CD4-positive, alpha-beta memory T cell (primary cell): ENCODE measurements at places on chromosomes 3 and 15. TPM values are rescaled to one million over a fixed set of nuclear protein-coding genes. Genes with fewer than 3 reads are reported as not detected.

Gene HYAL1
- 0.50 TPM for total RNA-seq

DNA sequence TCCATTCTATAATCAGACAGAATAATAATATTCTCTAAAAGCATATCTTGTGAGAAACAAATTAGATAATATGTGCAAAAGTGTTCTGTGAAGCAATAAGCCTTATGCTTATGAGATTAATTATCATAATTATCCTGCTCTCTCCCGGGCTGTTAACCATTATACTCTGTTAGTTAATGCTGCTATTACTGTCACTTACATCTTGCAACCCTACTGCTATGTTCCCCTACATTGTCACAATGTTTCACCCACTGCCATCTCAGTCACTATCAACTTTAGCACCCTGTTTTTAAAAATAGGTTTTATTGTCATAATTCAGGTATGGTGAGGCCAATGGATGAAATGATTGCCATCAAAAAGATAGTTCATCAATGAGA lies 15.2 kb upstream of the KLHL24 start:
- no peak for DNase-seq

DNA sequence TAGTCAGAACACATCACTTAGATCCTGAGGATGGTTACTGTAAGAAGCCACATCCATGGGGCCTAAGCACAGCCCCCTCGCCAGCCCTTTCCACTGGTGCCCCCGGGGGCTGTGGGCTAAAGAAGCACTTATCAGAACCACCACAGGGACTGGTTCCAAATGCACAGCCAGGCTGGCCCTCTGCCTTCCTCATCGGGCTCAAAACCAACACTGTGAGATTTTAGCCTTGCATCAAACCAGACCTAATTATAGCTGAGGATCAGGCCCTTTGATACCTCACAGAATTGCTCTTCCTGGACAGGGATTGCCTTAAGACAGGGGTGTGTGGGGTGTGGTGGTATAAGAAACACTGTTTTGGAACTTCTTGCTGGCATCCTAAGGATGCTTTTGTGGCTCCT lies 23.7 kb downstream of the SRPRB start:
- no peak for DNase-seq

Gene IP6K1
- 50.1 TPM for total RNA-seq

DNA sequence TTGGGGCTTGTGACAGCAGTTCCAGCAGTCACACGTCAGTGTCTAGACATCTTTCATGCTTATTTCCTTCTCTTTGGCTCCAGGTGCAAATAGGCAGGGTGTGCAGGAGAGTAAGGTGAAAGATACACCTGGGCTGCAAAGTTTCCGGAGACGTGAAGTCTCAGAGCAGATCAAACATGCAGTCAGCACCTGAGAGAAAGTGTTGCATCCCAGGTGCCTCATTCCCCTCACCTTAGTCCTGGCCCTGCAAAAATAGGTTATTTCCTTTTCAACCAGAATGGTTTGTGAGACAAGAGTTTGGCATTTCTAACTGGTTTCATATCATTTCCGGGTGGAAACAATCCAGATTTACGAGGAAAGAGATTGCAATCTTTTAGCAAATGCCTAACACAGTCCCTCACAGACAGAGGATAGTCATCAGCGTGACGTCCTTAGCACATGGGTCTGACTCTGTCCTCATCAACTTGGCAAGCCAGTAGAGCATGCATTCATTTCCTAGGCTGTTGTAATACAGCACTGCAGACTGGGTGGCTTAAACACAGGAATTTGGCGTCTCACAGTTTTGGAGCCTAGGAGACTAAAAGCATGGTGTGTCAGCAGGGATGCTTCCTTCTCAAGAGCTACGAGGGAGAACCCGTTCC lies 58.2 kb upstream of the ARRDC4 start:
- DNase-seq: no peak

- no peak for DNase-seq
Measured at GRCh38 chr3:14829811-14830210, 11.0 kb downstream of the FGD5 start.

DNA sequence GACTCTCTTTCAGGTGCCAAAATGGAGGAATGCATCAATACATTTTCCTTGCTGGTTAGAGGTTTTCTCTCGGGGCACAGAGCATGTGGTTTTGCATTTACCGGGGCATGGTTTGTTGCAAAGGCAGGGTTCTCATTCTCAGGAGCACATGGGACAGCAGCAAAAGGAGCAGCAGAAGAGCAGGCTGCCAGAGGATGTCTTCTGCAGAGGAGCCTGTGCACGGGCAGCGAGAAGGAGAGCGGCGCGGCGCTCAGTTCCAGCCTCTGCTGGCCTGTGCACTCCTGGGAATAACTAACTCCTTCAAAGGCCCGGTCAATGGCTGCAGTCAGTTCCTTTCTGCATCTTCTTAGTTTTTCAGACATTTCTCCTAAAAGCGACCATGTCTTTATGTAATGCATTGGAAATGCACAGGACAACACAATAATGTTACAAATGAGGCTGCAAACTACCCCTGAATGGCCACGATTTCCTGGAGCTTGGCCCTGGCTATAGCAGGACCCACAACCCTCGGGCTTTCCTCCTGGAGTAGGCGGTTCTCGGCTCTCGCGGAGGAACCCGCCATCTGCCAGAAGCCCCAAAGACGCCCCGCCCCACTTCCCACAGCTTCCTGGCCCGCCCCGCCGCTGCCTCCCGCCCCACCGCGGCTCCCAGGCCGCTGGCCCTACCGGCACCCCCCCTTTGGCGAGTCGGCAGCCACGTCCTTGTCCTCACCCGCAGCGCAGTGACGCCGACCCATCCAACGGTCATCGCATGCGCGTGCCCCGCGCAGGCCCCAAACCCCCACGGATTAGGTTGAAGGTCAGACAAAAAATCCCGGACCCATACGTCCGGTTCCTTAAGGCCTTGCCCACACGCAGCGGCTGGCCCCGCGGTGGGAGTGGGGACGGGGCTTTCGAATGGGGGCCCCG lies at the start of gene C3orf62:
Gene C3orf62, minus strand, starts transcription at position 758 of the 908 bp plus-strand sequence. Its CDS starts 360 bp downstream, at position 398.
- peak; percentile 61 for DNase-seq

DNA sequence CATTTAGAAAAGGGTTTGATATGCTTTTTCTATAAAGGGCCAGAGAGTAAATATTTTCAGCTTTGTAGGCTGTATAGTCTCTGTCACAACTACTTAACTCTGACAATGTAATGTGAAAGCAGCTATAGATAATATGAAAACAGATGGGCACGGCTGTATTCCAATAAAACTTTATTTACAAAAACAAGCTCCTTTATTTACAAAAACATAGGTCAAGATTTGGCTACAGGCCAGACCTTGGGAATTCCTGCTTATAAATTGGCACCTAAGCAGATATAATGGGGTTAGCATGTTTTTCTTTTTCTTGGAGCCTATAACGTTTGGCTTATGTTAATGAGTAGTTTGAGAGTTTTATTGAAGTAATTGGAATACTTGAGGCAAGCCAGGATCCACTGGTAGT lies 119.4 kb upstream of the CGNL1 start:
- no peak for DNase-seq

DNA sequence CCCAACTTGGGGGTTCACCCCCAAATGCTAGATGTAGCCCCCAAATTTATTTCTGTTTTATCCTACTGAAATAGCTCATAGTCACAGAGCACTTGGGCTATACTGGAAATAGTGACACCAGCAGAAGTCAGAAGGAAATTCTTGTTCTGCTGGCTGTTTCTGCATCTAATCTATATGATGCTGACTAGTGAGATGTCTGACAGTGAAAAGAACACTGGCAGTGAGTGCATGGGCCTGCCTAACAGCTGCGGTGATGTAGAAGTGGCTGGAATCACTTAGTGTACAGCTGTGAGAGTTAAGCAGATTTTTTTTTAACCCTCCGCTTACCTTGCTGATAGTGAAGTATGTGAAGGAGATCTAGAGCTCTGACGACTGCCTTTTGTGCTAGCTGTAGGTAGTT lies 14.0 kb downstream of the TTC14 start:
- no peak for DNase-seq

DNA sequence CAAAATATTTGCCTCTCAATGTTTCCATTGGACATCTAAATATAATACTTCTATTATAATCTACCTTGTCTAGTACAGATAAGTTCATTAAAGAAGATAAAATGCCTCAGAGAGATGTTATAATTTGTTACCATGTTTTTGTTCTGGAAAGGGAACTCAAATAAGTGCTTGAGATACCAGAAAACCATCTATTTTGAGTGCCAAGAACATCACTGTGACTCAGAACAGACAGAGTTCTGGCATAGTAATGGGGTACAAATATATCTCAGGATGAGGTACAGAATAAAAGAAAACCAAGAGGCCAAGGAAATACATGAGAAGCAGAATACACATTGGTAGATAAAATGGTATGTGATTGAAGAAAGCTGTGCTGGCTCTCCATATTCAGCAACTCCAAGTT lies 58.9 kb downstream of the IMPG2 start:
- no peak for DNase-seq

- DNase-seq: no peak
Measured at GRCh38 chr15:61003437-61004218, 225.5 kb downstream of the RORA start.

GRCh38 chr15:33071451-33071850 lies 123.1 kb downstream of the FMN1 start:
- DNase-seq: no peak

GRCh38 chr3:20225769-20226168 lies 39.8 kb upstream of the SGO1 start:
- no peak for DNase-seq

- no peak for DNase-seq
Measured at GRCh38 chr3:126720596-126720995, 16.6 kb downstream of the CHCHD6 start.

Gene GOLGA6L9
- total RNA-seq: 3.9 TPM

Gene CPNE4
- total RNA-seq: not detected

DNA sequence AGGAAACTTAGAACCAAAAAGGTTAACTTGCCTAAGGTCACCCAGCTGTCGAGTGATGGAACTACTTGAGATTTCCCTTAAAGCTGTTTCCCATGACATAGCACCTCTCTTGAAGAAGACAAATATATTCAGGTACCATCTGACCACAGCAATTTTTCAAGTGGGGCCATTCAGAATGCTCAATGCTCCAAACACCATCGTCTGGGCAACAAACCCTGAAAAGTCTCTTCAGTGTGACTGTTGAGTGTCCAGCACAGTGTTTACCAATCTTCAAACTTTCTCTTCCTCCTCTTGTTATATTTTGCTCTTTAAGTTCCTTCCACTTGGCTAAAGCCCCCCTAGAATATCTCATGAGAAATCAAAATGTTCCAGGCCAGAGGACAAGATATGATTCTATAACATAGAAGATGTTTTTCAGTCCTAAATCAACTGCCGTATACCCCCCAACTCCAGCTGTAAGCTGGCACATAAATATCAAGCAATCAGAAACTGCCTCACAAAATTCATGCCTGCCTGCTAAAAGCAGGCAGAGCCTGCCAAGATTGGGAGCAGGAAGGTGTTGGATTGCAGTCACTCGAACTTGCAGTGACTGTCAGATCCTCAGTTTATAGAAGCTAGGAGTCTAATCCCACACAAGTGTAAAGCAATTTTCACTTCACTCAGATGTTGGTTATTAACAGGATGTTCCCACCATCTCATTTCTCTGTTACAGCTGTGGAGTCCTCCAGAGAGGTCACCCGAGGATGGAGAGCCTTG lies 230.5 kb upstream of the MRPL3 start:
- DNase-seq: no peak

DNA sequence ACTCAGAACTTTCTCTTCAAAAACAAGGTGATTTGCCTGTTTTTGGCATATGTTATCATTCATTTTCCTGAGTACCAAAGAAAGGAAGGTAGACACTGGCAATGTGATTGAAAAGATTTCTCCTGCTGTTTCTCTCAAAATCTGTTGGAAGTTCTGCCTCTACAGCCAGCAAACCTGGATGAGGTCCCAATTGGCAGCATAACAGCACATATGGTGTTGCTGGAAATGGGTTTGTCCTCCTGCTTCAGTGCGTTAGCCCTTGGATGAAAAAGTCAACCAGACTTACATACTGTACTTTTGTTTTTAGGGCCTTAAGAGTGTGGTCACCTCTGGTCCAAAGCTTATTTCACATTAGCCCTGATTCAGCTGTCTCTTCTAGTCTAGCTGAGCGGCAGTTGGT lies 237.6 kb upstream of the MME start:
- DNase-seq: no peak

DNA sequence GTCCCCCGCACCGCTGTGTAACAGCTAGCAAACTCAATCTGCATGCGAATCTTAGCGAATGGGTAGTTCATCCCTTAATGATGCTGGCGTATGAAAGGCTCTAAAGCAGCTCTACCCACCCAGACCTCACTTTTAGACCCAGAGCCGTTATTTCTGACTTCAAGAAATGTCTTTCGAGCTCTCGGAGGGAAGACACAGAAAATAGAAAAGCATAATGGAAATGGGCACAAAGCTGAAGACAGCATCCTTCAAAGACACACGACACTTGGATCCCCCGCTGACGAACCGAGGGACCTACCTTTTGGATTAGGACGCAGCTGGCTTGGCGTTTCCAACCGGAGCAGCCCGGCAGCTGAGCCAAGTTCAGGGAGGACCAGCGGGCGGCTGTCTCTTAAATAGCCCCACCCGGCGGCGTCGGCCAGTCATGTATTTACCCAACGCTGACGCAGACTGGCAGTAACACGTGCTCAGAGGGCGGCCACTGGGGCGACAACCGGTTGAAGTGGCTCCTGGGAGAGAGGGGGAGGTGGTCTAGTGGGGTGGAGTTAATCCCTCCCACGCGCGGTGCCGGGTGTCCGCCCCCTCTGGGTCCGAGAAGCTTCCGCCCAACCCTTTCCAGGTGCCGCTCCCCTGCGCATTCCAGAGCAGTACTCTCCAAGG lies 1.5 kb downstream of the CCK start:
- DNase-seq: no peak

GRCh38 chr3:184750349-184751083 lies 38.7 kb upstream of the MAGEF1 start:
- DNase-seq: no peak

DNA sequence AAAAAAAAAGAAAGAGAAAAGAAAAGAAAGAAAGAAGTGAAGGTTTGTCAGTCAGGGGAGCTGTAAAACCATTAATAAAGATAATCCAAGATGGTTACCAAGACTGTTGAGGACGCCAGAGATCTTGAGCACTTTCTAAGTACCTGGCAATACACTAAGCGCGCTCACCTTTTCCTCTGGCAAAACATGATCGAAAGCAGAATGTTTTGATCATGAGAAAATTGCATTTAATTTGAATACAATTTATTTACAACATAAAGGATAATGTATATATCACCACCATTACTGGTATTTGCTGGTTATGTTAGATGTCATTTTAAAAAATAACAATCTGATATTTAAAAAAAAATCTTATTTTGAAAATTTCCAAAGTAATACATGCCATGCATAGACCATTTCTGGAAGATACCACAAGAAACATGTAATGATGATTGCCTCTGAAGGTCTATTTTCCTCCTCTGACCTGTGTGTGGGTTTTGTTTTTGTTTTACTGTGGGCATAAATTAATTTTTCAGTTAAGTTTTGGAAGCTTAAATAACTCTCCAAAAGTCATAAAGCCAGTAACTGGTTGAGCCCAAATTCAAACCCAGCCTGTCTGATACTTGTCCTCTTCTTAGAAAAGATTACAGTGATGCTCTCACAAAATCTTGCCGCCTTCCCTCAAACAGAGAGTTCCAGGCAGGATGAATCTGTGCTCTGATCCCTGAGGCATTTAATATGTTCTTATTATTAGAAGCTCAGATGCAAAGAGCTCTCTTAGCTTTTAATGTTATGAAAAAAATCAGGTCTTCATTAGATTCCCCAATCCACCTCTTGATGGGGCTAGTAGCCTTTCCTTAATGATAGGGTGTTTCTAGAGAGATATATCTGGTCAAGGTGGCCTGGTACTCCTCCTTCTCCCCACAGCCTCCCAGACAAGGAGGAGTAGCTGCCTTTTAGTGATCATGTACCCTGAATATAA lies 2.0 kb downstream of the B2M start:
- DNase-seq: peak; percentile 44

Gene CAND2
- total RNA-seq: 2.2 TPM
